ENCODE measurements at places on chromosomes 5 and 9. TPM values are rescaled to one million over a fixed set of nuclear protein-coding genes. Genes with fewer than 3 reads are reported as not detected.
A peak's percentile ranks its signal among the peaks of the same experiment; 100 is the strongest.

EFCAB9 gene
- total RNA-seq: not detected

ZNF618 gene
- total RNA-seq: 1.2 TPM

CAPSL gene
- not detected for total RNA-seq

NUTM2F gene
- not detected for total RNA-seq

ADGRD2 gene
- not detected for total RNA-seq

GGTA1 gene
- not detected for total RNA-seq

IFNA21 gene
- total RNA-seq: not detected

PCYOX1L gene
- total RNA-seq: 53.1 TPM

DNA sequence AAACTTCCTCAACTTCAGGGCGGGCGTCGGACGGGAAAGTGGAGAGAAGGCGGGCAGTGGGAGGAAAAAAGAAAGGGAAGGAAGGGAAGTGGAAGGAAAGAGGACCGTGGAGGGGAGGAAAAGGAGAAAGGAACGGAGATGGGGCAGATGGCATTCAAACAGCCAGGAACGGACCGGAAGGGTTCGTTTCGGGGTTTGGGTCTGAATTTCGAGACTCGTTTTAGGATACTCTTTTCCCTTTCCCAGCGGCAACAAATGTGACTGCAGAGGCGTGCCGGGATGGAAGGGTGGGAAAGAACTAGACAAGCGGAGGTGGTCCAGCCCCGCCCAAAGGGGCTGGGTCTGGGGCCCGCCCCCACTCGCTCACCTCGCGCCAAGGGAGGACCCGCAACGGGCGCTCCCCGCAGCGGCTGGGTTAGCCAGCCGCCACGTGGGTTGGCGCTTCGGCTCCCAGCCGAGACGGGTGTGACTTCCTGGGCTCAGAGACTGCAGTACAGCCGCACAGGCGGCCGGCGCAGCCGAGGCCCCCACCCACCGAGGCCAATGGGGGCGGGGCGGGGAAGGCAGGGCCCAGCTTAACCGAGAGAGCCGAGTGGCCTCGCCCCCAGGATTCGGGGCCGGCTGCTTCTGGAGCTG, 2.7 kb downstream of the VCAN start:
- H3K27me3 ChIP-seq: peaks cover 20% of the 10 kb centered on the region
- peak overlapping the region; percentile 24 for H3K4me3 ChIP-seq
- no peak for DNase-seq
- H3K36me3 ChIP-seq: no peaks in the 10 kb centered on the region
- peaks cover 23% of the 10 kb centered on the region for H3K4me1 ChIP-seq

- H3K36me3 ChIP-seq: no peaks in the 10 kb centered on the region
- H3K27ac ChIP-seq: no peak overlapping the region
- no peaks in the 10 kb centered on the region for H3K27me3 ChIP-seq
- peaks cover 11% of the 10 kb centered on the region for H3K4me1 ChIP-seq
Measured at GRCh38 chr5:53482717-53483638, 2.5 kb downstream of the FST start.

GRCh38 chr9:3677541-3677940, 151.7 kb upstream of the RFX3 start:
- H3K4me1 ChIP-seq: no peaks in the 10 kb centered on the region
- H3K27ac ChIP-seq: no peak overlapping the region
- no peak for DNase-seq
- H3K27me3 ChIP-seq: no peaks in the 10 kb centered on the region

DNA sequence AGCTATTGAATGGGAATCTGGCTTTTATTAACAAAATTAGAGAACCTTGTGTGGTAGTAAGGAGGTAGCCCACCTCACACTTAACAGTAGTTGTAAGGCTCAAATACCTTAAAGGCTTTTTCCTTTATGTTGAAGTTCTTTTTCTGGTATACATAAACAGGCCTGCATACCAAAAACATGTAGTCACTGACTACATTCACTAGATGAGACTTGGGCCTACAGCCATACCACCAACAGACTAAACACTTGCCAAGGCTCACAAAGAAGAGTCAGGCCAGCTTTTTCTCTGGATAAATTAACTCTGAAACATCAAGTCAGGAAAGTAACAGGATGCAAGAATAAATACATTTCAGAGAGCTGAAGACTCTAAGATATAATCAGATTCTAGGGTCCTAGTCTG, 78.6 kb upstream of the MPDZ start:
- no peaks in the 10 kb centered on the region for H3K27me3 ChIP-seq
- H3K4me1 ChIP-seq: no peaks in the 10 kb centered on the region
- H3K4me3 ChIP-seq: no peak overlapping the region
- H3K27ac ChIP-seq: no peak overlapping the region
- no peak for DNase-seq
- no peaks in the 10 kb centered on the region for H3K36me3 ChIP-seq

DNA sequence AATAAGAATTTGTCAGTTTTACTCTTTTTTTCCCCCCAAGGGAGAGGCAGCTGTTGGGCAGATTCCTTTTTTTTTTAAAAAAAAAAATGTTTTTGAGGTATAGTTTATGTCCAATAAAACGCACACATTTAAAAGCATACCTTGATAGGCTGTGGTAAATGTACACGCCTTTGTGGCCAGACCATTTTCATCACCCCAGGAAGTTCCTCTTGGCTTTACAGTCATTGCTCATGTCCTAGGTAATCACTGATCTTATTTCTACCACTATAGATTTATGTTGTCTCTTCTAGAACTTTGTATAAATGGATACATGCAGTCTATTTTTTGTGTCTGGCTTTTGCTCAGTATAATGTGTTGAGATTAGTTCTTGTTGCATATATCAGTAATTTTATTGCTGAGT, 9.8 kb downstream of the SUB1 start:
- peaks cover 33% of the 10 kb centered on the region for H3K4me1 ChIP-seq
- H3K27me3 ChIP-seq: no peaks in the 10 kb centered on the region
- H3K4me3 ChIP-seq: no peak overlapping the region
- H3K27ac ChIP-seq: no peak overlapping the region

DNA sequence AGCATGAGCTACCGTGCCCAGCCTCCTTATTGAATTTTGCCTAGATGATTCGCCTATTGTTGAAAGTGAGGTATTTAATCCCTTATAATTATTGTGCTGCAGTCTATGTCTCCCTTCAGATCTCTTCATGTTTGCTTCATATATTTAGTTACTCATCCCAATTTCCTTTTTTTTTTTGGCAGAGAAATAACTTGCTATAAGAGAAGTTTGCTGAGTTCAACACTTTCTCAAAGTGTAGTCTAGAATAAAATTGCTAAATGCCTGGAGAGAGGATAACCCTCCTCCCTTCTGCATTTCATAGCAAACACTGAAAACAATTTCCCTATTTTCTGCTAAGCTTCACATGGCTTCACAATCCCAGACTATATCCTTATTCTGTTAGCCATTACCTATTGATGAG, 136.6 kb upstream of the CD180 start:
- no peaks in the 10 kb centered on the region for H3K36me3 ChIP-seq
- no peaks in the 10 kb centered on the region for H3K4me1 ChIP-seq
- no peak overlapping the region for H3K4me3 ChIP-seq
- no peak for DNase-seq
- no peaks in the 10 kb centered on the region for H3K27me3 ChIP-seq
- no peak overlapping the region for H3K27ac ChIP-seq

- no peak overlapping the region for H3K27ac ChIP-seq
- no peaks in the 10 kb centered on the region for H3K36me3 ChIP-seq
- no peak for DNase-seq
- H3K27me3 ChIP-seq: no peaks in the 10 kb centered on the region
Measured at GRCh38 chr5:56313004-56313531, 79.9 kb upstream of the ANKRD55 start.

GRCh38 chr9:114947058-114947457, 16.7 kb upstream of the TNFSF8 start:
- no peak overlapping the region for H3K4me3 ChIP-seq
- DNase-seq: no peak
- no peaks in the 10 kb centered on the region for H3K4me1 ChIP-seq
- H3K27ac ChIP-seq: no peak overlapping the region
- H3K27me3 ChIP-seq: no peaks in the 10 kb centered on the region

- no peak overlapping the region for H3K4me3 ChIP-seq
- H3K27ac ChIP-seq: no peak overlapping the region
- no peaks in the 10 kb centered on the region for H3K4me1 ChIP-seq
Measured at GRCh38 chr5:134258896-134259295, 33.0 kb upstream of the PPP2CA start.

GRCh38 chr5:42399702-42400101, 23.5 kb upstream of the GHR start:
- no peaks in the 10 kb centered on the region for H3K36me3 ChIP-seq
- H3K27me3 ChIP-seq: no peaks in the 10 kb centered on the region
- H3K27ac ChIP-seq: no peak overlapping the region
- no peak for DNase-seq

DNA sequence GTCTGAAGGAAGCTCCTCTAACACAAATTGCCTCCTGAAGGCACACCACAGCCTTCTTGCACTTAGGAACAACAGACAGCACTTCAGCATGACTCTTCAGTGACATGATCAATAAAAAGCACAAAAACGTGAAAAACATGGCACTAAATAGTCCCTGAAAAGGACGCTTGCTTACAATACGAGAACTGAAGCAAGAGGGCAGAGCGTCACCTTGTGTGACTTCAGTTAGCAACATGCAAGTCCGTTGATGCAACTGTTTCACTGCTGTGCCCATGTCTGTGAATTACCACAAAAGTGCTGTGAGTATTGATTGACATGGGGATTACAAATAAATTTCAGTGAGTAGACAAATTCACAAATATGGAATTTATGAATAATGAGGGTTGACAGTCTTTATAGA, 219.9 kb upstream of the GAS1 start:
- no peak overlapping the region for H3K27ac ChIP-seq
- no peak for DNase-seq
- no peaks in the 10 kb centered on the region for H3K4me1 ChIP-seq
- no peaks in the 10 kb centered on the region for H3K36me3 ChIP-seq

DNA sequence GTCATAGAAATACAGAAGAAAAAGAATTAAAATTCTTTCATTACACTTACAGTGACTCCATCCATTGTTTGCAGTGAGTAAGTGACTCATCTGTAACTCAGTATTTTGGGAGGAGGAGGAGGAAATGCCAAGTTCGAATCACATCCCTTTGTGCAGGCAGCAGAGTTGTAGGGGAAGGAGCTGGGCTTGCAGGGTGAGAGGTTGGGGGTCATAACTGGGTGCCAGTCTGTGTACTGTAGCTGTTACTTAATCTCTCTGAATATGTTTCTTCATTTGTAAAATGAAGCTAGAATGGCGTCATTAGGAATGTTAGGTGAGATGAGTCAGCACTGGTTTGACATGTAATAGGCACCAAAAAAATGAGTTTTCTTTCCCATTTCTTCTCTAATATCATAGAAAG, 235.7 kb upstream of the ADAMTSL1 start:
- DNase-seq: no peak
- H3K36me3 ChIP-seq: no peaks in the 10 kb centered on the region
- H3K4me3 ChIP-seq: no peak overlapping the region
- no peaks in the 10 kb centered on the region for H3K4me1 ChIP-seq
- H3K27ac ChIP-seq: no peak overlapping the region

DNA sequence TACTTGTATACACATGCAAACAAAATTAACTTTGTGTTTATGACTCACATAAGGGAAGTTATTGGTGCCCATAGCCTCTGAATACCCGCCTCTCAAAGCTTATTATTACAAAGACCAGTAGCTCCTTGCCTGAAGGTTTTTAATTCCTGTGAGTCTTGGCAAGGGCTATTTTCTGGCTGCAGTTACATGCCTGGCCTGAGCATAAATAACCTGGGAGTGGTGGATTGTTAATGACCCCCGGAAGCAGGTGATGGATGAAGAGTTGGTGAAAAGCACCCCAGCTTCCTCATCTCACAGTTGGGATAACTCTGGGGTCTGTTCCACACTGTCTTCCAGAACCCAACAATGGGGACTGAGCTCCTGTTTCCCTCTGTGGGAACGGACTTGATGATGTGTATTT, 594.5 kb downstream of the PDE4D start:
- DNase-seq: no peak
- no peaks in the 10 kb centered on the region for H3K27me3 ChIP-seq
- no peaks in the 10 kb centered on the region for H3K4me1 ChIP-seq
- H3K27ac ChIP-seq: no peak overlapping the region
- H3K4me3 ChIP-seq: no peak overlapping the region

DNA sequence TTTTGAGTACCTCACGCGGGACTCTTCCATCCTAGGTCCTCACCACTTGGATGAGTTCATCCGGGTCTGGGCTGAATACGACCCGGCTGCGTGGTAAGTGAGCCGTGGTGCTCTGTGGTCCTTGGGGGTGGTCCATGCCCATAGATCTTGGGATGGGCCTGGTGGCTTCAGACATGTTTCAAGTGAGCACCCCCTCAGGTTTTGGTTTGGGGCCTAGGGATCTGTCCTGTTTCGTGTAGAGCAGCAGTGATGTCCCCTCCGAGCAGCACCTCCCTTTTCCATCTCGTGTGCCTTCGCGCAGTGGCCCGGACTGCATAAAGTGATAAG, 218.9 kb downstream of the CACNA1B start:
- H3K4me3 ChIP-seq: no peak overlapping the region
- no peaks in the 10 kb centered on the region for H3K27me3 ChIP-seq
- no peak for DNase-seq
- H3K27ac ChIP-seq: no peak overlapping the region
- no peaks in the 10 kb centered on the region for H3K36me3 ChIP-seq

DNA sequence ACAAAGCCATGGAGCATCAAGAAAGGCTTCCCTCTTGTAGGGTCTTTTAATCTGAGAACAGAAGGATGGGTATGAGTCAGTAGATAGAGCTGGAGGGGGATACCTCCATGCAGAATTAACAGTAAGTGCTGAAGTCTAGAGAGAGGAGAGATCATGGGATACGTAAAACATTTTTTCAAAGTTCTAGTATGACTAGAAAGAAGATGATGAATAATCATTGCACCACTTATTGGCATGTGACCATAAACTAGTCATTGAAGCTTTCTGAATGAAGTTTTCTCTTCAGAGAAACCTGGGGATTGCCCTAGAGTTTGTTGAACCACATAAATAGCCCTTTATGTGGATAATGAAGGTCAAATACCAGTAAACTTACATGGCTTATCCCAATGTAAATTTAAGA, 48.6 kb upstream of the PTPRD start:
- H3K36me3 ChIP-seq: no peaks in the 10 kb centered on the region
- no peaks in the 10 kb centered on the region for H3K4me1 ChIP-seq
- no peak overlapping the region for H3K27ac ChIP-seq
- H3K27me3 ChIP-seq: no peaks in the 10 kb centered on the region

DNA sequence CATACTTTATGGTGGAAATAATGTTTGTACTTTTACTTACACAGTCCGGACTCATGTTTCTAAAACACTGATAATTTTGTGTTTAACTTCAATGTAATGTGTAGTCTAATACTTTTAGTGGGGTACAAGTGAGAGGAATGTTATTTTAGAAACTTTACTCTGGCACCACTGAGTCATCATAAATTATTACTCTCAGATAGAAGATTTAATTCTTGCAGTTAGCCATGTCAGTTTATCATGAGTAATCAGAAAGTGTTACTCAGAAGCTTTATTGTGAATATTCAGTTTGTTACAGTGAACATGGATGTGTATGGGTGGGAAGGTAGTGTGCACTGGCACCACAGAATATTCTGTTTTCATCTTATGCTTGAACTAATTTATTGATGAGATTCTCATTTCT, 20.0 kb downstream of the OGN start:
- no peaks in the 10 kb centered on the region for H3K4me1 ChIP-seq
- DNase-seq: no peak
- H3K27me3 ChIP-seq: no peaks in the 10 kb centered on the region
- no peak overlapping the region for H3K27ac ChIP-seq

Measured in naive thymus-derived CD4-positive, alpha-beta T cell (primary cell).